ENCODE measurements at places on chromosomes 1 and 21.

DNA sequence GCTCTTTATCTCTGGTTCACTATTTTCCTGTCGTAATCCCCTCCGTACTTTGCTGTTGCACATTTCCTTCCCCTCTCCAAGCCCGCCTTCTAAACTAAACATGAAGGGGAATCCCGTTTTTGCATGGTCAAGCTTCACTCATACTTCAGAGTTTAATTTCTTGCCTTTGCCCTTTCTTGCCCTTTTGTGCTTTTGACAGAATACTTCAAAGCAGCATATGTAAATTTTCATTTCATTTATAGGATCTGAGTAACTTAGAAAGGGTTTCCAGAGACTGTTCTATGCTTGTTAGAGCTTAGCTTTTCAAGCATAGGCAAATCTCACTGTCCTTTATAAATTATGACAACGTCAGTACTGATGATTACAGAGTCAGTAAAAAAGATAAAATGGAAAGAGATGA is 27.7 kb downstream of the SPATA45 start:
- no peak for DNase-seq

- DNase-seq, result no peak
These were observed 67.5 kb downstream of the NVL start for GRCh38 chr1:224262373-224263054.

- peak; percentile 30 for DNase-seq
These were observed 96.9 kb downstream of the DHRS3 start for GRCh38 chr1:12521096-12521495.

GRCh38 chr1:246760422-246761347 is 36.5 kb downstream of the SCCPDH start:
- DNase-seq, result no peak

- peak; percentile 90 for DNase-seq
These were observed 93.2 kb upstream of the AJAP1 start for GRCh38 chr1:4561205-4561604.

DNA sequence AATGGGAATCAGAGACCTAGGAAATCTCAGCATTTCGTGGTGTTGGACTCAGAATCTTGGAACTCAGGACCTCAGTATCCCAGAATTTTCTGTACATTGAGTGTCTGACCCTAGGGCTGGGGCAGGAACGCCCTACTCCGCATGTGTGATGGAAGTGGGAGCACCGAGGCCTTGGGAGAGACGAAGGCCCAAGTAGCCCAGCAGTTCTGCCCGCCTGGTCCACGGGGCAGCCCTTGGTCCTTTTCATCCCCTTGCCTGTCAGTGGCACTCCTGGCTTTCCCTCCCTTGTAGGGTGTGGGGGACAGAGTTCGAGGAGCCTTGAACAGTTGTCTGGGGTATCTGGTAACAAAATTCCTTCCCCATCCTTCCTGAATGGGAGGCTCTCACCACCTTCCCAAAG is 10.2 kb downstream of the A3GALT2 start:
- no peak for DNase-seq

GRCh38 chr1:38546636-38547035 is 312.9 kb downstream of the RRAGC start:
- peak; percentile 78 for DNase-seq

DNA sequence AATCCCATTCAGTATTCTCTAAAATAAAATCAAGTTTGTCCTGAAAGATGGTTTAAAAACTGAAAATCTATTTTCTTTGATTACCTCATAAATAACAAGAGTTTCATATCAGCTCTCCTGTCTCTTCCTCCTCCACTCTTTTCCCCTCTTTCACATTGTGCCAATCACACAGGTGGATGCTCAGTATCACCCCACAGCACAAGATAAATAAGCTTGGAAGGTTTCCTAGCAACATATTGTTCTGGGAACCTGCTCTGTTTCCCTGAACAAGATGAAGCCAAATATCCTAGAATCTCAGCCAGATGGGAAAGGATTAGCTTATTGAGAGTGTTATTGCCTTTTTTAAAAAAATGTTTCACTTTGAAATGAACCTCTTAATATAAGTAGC is 45.7 kb upstream of the CACYBP start:
- DNase-seq, result no peak

DNA sequence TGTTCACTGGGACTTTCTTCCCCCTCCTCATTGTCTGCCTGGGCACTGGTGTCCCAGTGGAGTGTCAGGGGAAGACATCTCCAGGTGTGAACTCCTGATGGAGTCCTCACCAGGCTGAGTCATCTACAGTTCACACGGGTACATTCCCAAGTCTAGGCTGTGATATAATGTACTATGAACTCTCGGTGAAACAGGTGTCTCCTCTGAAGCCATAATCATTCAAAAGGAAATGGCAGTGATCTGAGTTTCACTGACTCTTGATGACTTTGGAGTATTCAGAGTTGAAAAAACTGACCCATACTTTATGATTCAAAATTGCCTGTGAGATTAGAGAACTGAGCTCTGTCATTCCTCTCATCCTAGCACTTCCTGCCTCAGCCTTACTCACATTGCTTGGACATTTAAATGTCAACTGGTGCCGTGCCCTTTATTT is 9.1 kb downstream of the LAMC2 start:
- DNase-seq, result no peak

GRCh38 chr1:102097451-102097850 is 100.7 kb upstream of the OLFM3 start:
- DNase-seq, result no peak

GRCh38 chr21:45545691-45546531 is 3.7 kb upstream of the SLC19A1 start:
- DNase-seq, result peak; percentile 50

DNA sequence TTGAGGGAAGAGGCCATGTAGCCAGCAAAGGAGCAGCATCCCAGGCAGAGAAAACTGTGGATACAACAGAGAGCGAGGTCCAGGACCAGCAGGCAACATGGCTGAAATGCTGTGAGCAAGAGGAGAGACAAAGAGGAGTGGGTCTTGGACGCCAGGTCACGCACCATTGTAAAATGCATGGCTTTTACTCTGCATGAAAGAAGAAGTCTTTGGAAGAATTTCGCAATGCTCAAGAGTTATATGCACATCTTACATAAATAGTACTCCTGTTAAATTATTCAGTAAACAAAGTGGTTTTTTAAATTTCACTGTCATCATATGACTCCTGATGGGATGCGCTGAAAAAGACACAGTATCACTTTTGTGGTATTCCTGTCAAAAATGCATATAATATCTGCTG is 3.5 kb downstream of the CD244 start:
- DNase-seq, result no peak

GRCh38 chr1:233587958-233588799 is 25.7 kb upstream of the KCNK1 start:
- peak; percentile 87 for DNase-seq

GRCh38 chr1:61149010-61149860 is 66.9 kb downstream of the NFIA start:
- no peak for DNase-seq

- no peak for DNase-seq
These were observed 100.8 kb downstream of the TOMM20 start for GRCh38 chr1:235027862-235028250.

- no peak for DNase-seq
These were observed 32.1 kb downstream of the TESK2 start for GRCh38 chr1:45458894-45459293.

- no peak for DNase-seq
These were observed 29.1 kb upstream of the SCCPDH start for GRCh38 chr1:246695136-246695535.

DNA sequence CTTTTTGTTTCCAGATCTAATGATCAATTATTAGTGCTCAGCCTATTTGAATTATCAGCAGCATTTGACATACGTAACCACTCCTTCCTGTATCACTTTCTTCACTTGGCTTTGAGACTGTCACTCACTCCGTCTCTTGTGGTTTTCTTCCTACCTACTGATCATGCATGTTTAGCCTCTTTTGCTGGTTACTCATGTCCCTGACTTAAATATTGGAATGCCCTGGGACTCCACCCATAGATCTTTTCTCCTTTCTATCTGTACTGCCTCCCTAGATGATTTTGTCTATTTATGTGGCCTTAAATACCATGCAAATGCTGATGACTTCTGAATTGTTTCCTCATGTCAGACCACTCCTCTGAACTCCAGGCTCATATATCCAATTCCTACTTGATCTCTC is 57.7 kb upstream of the PDE4B start:
- no peak for DNase-seq

DNA sequence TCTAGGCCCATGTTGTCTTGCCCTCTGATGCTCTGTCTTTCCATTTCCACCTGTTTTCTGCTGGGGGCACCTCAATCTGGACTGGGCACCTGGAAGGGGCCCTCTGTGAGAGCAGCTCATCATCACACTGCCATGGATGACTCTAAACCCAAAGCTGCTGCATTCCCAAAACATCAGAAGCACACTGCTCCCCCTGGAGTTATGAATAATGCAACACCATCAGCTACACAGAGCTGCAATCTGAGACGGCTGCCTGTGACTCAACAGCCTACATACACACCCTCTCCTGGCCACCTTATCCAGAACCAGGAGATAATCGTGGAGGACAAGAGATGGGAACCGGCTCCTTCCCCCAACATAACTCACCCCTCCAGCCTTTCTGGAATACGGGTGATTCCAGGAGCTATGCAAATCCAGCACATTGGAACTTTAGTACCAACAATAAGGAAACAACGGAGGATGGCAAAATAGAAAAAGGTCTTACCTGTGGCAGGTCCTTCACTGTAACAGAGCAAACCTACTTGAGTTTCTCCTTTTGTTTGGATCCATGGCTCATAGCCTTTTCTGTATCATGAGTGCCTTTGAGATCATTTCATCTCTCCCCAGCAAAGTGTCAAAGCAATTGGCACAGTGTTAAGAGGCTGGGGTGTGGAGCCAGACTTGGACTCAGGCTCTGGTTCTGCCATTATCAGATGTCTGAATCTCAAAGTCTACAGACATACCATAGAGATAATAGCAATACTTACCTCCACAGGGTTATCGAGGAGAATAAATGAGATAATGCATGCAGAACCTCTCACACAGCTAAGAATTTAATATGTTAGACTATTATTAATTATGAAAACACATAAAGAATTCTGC is 29.3 kb downstream of the AK2 start:
- peak; percentile 86 for DNase-seq

GRCh38 chr1:30801771-30802198 is 44.2 kb upstream of the LAPTM5 start:
- DNase-seq, result peak; percentile 87

DNA sequence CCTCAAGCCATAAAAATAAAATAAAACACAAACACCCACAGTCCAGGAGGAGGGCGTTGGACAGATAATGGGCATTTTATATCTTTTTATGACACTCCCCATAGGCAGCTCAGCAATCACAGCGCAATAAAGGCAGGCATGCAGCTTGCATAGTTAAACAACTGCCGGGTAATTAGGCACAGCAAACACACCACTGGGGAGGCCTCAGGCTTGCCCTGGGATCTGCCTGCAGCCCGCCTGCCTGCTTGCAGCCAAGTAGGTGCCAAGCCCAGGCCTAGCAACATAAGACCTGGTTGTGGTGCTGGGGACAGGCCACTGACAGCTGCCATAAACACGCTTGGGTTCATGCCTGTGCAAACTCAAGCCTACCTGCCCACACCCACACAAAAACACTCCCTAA is 54.2 kb downstream of the DMAP1 start:
- DNase-seq, result no peak

DNA sequence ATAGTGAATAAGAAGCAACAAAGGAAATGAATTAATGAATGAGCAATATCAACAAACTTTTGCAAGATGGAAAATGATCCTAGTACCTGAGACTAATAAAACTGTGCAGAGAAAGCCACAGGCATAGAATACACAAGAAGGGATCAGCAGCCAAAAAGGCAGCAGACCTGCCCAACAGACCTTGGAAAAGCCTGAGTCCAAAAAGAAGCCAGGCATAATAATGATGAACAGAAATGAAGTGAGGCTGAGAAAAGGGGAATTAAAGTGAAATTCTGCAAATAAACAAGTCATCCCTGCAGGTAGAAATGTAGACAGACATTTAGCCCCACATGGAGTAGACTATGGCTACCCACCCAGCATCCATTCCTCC is 10.3 kb upstream of the PHTF1 start:
- no peak for DNase-seq

- peak; percentile 68 for DNase-seq
These were observed 15.5 kb upstream of the ZNF436 start for GRCh38 chr1:23385119-23385621.

DNA sequence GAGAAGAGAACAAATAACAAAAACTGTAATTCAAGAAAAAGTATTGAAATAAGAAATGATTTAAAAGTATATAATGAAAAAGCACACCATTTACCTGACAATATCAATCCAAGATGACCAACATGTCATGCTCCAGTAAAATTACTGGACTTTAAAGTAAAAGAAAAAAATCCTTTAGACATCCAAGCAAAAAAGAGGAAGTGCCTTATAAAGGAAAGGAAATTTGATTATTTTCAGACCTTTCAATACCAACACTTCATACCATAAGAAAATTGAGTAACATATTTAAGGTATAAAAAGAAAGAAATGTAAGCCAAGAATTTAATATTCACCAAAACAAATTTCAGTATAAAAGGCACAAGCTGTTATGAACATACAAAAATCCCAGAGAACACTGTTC is 46.2 kb upstream of the SSX2IP start:
- DNase-seq, result no peak

DNA sequence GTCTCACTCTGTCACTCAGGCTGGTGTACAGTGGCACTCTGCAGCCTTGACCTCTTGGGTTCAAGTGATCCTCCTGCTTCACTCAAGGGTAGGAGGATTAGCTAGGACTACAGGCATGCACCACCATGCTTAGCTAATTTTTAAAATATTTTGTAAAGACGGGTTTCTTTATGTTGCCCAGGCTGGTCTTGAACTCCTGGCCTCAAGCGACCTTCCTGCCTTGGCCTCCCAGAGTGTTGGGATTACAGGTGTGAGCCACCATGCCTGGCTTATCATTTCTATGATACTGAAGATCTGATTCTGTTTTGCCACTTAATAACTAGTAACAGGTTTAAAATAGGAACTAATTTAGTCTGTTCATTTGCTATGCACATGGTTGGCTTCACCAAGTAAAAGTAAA is 33.6 kb downstream of the GNAI3 start:
- no peak for DNase-seq

DNA sequence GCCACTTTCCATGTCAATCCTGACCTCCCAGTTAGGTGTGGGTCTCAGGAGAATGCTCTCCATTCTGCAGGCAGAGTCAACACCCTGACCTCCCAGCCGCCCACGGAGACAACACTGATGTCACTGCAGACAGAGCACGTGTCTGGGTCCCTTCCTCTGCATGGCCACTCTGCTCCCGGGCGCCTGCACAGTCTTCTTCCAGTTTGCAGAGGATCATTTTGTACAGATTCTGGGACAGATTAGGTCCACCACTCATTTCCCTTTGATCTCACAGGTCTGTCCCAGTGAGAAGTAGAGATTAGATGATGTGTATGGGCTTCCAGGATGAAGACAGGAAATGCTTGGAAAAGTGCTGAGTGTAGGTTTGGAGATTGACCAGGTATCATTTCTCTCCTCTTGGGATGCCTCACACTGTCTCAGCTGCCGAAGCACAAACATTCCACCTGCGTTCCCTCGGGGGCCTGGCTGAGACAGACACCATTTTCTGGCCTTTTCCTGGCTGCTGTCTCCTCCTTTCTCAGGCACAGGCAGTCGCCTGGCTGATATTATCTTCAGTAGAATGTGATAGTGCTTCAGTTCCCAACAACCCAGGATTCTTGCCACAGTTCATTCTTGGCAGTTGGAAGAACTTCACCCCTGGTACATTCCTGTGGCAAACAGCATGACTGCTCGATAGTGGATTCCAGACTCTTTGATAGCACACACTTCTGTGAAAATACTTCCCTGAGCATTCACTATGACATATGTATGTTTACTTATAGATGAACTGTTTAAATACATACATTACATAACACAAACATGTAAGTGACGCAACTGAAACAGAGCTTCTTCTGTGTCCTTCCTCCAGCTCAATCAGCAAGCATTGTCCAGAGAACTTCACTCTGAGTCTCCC is 7.9 kb downstream of the MYBPHL start:
- peak; percentile 98 for DNase-seq
